ENCODE measurements at places on chromosomes 7 and 10.

DNA sequence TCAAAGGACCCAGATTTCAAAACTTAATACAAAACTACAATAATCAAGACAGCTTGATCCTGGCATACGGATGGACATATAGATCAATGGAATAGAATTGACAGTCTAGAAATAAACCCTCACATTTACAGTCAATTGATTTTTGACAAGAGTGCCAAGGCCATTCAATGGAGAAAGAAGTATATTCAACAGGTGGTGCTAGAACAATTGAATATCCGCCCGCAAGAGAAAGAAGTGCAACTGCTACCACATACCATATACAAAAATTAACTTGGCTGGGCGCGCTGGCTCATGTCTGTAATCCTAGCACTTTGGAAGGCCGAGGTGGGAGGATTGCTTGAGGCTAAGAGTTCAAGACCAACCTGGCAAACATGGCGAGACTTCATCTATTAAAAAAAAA is 23.2 kb upstream of the CCL24 start:
- DNase-seq, result no peak

DNA sequence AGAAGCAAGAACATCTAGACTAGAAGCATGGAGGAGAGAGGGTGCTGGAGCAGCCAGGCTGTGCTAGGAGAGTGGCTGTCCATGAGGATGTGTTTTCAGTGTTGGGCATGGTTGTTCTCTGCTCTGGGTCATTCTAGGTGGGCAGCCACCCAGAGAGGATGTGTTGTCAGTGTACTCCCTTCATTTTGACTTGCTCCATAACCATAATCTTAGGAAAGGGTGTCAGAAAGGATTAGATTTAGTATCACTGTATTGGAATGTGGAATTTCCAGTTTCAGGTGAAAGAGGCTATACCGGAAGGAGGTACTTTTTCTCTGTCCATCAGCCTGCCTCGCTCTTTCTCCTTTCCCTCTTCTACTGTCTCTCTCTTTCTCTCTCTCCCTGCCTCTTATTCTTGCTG is 474.5 kb upstream of the PODXL start:
- no peak for DNase-seq

- no peak for DNase-seq
These were observed 55.6 kb downstream of the C10orf120 start for GRCh38 chr10:122643931-122644534.

DNA sequence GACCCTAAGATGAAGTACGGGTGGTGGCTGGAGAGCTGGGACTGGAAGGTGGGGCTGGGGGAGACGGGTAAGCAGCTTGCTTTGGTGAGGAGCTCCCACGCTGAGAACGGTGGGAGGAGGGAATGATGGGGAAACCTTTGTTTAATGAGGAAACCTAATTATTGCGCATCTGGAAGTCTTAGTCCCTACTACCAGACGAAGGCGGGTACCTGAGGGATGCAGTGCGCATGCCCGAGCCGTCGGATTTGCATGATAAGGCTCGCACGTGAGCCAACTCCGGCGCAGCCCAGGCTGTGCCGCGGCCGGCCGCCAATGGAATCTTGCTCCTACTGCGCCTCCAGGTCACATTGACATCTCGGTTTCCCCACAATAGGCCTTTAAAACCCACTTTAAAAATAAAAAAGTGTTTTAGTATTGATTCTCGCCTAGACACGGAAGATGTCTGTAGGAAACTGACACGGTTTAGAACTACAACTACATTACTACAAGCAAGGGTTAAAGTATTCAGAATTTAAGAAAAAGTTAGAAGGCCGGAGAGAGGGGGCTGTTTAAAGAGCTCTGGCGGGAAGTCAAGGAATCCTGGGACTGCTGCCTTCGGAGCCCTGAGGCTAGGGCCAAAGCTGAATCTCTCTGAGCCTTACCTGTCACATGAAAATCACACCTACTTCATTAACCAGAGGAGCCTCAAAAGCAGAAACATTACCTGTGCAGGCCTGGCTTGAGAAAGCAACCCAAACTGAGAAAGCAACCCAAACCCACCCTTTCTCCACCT is 12.1 kb upstream of the DLX6 start:
- no peak for DNase-seq

DNA sequence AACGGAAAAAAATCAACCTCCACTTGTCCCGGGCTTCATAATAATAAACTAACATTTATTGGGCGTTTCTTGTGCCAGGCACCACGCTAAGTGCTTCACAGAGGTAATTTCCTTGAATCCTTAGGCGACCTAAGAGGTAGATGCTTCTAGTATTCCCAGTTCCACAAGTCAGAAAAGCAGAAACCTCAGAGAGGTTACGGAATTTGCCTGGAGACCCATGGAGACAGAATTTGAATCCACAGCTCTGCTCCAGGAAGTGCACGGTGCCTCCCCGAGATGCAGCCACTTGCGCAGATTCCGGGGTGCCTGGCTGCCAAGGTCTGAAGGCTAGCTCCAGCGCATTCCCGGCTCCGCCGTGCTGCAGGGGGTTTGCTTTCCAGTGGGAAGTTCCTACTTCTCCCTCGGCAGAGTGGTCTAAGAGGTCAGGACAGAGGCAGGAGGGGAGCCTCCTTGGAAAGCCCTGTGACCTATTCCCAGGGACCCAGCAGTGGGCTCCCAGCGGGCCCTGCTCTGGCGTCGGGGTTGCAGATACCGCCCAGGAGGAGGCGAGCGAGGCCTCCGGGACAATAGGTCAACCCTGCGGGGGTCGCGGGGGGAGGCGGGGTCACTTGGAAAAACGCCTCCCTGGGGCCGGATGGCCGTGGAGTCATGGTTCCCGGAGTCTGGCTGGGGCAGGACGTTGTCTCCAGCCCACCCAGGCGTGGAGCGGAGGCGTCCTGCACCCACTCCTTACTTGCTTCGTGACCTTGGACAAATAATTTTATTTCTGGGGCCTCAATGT is 10.1 kb upstream of the NKX2-3 start:
- DNase-seq, result no peak

- DNase-seq, result no peak
These were observed 46.0 kb downstream of the ABCC2 start for GRCh38 chr10:99828464-99828863.

- no peak for DNase-seq
These were observed 6.5 kb downstream of the ARPC1B start for GRCh38 chr7:99380823-99381663.

DNA sequence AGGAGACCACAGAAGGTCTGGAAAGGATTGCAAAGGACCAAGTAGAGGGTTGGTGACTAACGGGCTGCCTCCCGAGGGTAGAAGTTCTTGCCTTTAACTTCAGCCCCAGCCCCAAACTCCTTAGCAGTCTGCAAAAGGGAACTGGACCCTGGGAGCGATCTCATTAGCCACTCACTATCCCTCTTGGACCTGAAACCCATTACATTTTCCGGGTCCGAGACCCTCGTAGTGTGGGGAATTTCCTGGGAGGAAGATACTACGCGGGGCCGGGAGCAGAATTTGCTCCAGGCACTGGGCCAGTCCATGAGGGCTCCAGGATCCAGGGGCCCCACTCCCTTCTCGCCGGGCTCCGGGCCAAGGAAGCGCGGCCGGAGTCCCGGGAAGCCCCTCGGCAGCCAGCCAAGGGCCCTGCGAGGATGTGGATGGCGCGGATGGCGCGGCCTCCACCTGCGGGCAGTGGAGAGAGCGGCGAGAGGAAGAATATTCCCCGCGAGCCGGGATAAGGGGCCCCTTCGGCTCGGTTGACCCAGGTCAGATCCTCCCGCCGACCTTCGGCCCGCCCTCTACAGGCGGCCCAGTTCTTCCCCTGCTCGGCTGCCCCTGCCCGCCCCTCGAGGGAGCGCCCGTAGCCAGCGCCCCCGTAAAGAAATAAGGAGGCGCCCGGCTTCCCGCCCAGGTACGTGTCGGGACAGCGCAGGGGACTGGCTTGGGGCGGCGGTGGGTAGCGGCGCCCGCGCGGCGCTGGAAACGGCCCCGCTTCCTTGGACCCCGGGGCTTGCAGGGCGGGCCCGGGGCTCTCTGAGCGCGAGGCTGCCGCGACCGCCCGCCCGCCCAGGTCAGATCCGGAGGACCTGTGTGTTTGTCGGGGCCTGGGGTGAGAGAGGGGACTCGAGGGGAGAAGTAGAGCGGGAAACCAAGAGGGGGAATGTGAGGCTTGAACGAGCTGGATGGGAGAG is at the start of gene MYO3A:
TSS of gene MYO3A (plus strand) at position 577 of the 956 bp plus-strand sequence. CDS start 17,882 bp downstream, outside the sequence.
- peak; percentile 35 for DNase-seq

DNA sequence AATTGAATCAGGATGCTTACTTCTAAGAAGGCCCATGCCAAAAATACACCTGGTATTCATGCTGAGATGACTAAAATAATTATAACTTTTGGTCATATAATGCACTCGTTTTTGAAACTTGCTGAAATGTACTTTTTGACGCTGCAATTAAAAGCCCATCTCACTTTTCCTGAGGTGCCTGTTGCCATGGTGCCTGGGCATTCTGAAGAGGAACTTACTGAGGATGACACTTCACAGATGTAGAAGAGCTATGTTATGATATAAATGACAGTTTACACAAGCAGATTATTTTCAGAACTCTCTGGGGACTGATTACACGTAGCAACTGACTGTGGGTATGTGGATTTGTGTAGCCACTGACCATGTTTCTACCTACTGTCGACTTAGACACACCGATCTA is 182.4 kb downstream of the TPK1 start:
- no peak for DNase-seq

GRCh38 chr7:134870781-134871180 is 91.3 kb downstream of the CALD1 start:
- no peak for DNase-seq

GRCh38 chr7:141161550-141162535 is 88.0 kb downstream of the TMEM178B start:
- DNase-seq, result no peak

- no peak for DNase-seq
These were observed 75.8 kb downstream of the OR13A1 start for GRCh38 chr10:45239642-45240041.

- no peak for DNase-seq
These were observed 7.5 kb downstream of the ANKIB1 start for GRCh38 chr7:92253251-92253650.

DNA sequence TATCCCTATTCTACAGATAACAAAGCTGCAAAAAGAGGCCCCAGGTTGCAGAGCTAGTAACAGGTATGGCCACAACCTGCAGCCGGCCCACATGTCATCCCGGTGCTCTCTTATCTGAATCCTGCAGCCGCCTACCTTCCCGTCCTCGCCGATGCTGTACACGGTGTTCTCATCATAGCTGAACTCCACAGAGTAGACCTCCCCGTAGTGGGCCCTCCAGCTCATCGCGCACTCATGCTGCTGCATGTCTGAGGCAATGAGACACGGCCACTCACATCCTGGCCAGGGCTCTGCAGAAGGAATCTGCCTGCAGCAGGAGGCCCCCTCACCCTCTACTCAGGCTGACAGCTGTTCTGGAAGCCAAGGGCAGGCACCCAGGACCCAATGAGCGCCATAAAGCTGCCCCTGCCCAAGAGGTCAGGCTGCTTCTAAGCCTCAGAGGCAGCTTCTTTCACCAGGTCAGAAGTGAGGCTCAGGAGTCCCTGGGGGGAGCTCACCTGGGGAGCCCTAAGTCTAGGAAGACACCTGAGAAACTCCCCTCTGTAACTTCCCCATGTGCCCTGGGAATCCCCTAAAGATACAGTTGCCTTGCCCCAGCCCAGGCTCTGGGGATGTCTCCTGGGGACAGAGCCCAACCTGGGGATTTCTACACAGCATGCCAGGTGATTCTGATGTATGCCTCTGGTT is 17.9 kb upstream of the CYREN start:
- no peak for DNase-seq

DNA sequence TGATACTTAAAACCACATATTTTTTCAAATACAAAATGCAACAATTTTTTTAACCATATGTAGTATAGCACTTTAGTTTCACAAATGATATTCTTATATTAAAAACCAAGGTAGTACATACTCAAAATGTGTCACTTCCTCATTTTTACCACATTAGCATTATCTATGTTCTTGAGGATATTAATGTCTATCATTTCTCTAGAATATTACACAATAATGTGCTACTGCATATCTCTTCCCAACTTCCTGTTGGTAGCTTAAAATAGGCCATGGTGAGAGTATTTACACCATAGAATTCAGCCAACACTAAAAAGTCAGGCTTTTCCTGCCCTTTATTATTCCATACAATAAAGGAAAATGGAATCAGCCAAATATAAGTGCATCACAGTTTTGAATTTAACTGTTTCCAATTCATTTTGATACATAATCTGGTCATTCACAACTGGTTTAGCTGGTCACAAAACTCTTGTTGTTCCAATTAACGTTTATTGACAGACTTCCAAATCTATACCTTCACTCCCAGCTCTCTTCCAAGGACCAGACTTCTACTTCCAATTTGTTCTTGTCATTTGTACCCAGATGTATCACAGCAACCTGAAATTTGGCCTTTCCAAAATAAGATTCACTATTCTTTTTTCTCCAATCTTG is 20.0 kb upstream of the LRRC17 start:
- no peak for DNase-seq

DNA sequence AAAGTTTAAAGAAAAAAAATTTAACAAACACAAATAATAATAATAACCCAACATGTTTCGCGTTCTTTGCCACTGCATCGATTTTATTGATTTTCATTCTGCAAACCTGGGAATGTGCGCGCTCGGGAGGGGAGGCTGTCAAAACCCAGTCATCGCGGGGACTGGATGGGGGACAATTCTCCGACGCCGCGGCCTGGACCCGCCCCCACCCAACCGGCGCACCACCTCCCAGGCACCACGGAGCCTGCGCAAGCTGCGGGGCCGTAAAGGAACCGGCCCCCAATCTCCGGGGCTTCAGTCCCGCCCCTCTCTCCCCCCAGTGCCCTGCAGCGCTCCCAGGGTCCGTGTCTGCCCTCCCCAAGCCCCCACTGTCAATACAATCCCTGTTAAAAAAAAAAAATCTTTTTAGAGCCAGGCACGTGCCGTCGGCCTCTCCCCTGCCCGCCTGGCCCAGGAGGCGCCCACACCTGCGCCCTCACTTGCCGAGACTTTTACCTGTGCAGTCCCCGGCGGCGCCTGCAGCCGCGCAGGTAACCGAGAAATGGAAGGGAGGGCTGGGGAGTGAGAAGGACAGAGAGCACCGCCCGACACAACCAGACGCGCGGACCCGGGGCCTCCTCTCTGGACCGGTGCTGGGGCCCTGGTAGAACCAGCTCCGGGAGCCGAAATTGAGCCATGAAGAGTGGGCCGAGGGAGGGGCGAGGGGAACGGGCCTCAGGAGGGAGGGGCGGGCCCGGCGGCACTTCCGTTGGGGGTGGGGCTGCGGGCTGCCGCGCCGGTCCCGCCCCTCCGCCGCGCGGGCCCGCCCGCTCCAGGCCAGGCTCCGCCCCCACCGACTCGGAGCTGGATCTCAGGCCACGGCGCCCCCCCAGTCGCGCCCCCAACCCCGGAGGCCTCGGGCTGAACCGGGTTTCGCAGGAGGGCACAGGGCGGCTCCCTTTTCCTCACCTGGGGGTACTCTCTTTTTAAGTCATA is 7.6 kb upstream of the ZNF503 start:
- peak; percentile 81 for DNase-seq

- no peak for DNase-seq
These were observed 130.4 kb upstream of the KCNMA1 start for GRCh38 chr10:77768039-77768438.

Measured in tongue (tissue), 3 donors.